ENCODE measurements at places on chromosomes 6 and 20. TPM values are rescaled to one million over a fixed set of nuclear protein-coding genes. Genes with fewer than 3 reads are reported as not detected.

DNA sequence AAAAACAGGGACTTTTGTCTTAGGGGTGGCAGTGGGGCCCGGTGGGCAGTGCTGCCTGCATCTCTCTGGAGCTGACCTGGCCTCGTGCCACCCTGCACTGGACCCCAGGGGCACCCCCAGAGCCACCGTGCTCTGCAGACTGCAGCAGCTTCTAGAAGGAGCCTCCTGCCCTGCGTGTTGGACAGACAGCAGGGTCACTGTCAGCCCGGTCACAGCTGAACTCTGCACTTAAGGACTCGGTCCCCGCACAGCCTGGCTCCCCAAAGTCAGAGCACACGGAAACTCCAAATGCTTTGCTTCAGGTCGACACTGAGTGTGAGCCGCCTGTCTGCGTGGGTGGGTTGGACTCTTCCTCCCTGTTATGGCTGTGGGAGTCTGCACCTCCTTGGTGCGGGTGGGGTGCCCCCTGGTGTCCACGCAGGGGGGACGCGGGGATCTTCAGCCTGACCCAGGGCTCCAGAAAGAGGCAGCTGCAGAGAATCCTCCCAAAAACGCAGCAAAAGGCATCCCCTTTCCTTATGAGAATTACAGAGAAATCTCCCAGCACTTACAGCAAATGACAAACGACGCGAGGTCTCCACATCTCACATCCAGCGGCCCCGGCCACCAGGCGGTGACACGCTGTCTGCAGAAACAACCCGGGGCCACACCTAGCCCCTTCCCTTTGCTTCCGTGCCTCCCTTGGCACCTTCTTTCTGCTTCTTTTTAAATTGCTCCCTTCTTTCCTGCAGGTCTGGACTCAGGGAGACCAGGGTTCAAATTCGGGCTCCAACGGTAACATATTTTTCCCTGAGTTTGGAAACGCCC lies 36.3 kb upstream of the DACT2 start:
- no peak for DNase-seq

DNA sequence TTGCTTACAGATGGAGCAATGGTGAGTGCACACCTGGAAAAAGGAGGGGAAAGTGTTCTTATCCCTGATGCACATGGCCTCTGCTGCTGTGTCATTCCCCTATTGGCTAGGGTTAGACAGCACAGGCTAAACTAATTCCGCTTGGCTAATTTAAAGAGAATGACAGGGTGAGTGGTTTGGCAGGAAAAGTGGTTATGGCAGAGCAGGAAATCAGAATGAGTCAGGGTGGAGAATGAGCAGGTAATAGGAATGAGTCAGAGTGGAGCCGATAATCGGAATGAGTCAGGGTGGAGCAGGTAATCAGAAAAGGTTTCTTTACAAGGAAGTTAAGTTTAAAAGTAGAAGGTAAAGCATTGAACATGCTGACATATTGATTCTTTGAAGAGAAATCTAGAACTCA lies 355.5 kb upstream of the HTR1E start:
- no peak for DNase-seq

DNA sequence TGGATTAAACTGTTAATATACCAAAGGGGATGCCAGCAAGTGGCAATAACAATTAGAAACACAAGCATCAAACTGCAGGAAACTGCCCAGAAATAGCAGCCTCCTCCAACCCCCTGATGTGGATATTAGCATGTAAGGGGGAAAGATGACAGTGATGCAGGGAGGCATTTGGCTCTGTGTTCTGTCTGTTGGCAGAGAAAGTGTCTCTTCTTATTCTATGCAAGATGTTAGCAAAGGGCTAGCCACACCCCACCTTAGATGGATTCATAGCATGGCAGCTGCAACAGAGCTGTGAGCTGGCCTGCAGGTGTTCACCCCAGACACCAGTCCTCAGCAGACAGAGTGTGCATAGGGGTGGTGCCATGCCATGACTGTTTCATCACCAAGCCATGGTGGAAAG lies 38.0 kb downstream of the SCP2D1 start:
- DNase-seq: no peak

DNA sequence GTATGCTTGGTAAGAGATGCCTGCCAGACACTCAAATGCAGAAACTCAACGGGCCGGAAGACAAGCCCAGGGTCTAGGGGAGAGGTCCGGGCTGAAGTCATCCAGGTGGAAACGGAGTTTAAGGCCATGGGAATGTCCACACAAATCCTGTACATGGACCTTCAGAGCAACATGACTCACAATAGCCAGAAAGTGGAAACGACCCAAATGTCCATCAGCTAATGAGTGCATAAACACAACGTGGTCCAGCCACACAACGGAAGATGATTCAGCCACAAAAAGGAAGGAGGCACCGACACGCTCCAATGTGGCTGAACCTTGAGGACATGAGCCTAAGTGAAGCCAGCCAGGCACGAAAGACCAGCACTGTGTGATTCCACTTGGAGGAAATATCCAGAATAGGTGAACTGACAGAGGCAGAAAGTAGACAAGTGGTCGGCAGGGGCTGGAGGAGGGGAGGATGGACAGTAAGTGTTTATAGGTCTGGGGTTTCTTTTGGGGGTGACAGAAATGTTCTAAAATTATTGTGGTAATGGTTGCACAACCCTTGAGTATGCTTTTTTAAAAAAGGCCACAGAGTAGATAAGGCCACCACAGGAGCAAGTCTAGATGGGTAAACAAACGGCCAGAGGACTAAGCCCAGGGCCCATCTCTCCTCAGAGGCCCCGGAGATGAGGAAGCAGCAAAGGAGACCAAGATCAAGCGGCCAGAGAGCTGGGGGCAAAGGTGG lies 105.6 kb downstream of the PREX1 start:
- DNase-seq: no peak

- peak; percentile 40 for DNase-seq
These were observed 96.2 kb downstream of the THBS2 start for GRCh38 chr6:169157197-169158148.

PAX1 gene
- total RNA-seq: not detected

OPRM1 gene
- not detected for total RNA-seq

DNA sequence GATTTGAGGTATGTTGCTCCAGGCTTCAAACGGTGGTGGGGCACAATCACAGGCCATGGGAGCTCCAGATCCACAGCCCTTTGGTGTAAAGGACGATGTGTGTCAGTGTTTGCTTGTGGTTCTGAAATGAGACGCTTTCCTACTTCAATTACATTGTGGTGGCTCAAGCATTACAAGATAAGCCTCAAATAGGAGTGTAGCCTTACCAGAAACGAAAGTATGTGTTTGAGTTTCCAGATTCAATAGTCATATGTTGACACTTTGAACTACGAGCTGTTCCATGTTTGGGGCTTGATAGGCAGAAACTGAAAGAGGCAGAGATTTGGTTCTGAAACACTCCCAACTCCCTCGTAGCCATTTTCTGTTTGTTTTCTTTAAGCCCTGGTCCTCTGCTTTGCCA lies 187.1 kb downstream of the MYLK4 start:
- no peak for DNase-seq

DNA sequence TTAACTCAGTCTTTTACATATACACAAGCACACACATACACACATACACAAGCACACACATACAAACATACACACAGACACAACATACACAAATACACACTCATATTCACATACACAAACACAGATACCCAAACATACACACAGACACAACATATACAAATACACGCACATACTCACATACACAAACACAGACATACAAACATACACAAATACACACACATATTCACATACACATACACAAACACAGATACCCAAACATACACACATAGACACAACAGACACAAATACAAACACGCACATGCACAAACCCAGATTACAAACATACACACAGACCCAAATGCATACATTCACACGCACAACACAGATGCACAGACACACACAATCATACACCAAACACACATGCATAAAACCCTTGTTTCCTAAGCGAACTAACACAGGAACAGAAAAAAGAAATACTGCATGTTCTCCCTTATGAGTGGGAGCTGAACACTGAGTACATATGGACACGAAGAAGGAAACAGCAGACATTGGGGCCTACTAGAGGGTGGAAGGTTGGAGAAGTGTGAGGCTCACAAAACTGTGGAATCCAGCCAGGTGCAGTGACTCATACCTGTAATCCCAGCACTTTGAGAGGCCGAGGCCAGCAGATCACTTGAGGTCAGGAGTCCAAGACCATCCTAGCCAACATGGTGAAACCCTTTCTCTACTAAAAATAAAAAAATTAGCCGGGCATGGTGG lies 34.2 kb downstream of the PIM1 start:
- DNase-seq: peak; percentile 52

DNA sequence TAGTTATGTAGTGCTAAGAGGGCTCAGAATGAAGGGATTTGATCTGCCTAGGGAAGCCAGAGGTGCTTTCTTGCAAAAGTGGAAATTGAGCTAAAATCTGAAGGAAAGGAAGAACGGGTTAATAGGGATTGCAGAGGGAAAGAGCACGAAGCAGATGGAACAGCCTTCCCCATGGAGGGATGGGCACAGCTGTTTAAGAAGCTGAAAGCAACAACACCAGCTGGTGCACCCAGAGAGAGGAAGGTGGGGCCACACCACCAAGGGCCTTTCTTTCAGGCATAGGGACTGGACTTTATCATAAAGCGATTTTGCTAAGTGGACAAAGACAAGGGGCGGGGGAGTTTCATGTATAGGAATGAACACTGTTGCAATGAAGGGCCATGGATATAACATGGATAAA lies 65.8 kb upstream of the SNRPB2 start:
- DNase-seq: no peak

GRCh38 chr20:50252701-50253100 lies 62.1 kb downstream of the CEBPB start:
- DNase-seq: no peak

- DNase-seq: no peak
These were observed 366.5 kb downstream of the QKI start for GRCh38 chr6:163780994-163781393.

CRYBG1 gene
- 3.3 TPM for total RNA-seq

IER3 gene
- 221 TPM for total RNA-seq

DNA sequence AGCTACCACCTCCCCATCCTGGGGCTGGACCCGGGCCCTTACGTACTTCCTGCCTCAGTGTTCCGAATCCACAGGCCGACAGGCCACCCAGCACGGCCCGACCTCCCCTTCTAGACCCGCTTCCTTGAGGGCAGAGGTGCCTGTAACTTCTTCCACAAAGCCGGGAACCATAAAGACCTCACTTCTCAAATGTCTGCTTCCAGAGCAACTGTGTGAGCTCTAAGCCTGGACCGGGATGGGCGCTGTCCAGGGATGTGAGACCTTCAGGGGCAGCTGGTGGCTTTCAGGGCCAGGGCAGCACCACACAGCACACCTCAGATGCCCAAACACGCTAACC lies 9.3 kb downstream of the SLC2A4RG start:
- DNase-seq: no peak

EPPIN gene
- not detected for total RNA-seq

GRCh38 chr20:21048841-21049273 lies 57.3 kb downstream of the LINC00237 start:
- DNase-seq: no peak

DNA sequence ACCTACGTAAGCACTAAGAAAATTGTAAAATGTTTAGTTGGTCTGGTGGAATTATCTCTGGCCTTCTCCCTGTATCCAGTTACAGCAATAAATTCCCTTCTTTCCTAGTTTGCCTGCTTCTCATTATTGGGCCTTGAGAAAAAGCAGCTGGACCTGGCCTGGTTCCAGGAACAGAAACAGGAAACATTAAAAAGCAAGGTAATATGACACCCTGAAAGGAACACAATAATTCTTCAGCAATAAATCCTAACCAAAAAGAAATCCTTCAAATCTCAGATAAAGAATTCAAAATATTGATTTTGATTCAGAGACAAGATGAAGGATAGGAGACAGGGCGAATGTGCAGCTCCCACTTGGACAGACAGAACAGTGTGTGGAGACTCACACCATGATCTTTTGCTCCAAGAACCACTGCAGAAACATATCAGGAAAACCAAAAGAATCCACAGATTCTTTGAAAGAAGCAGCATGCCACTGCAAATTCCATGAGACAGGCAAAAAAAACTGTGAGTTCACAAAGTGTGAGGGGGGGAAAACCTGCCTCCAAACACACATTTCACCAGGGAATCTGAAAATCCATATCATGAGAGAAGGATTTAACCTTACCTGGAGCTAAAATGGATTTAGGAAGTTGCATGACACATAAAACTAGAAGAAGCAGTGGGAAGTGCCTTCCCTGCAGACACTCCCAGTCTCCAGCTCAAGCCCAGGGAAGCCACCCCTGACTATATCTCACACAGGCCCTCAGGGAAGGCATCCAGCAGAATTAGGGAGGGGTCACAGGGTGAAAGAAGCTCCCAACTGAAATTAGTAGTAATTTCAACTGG lies 28.9 kb downstream of the TREM1 start:
- DNase-seq: peak; percentile 49

- no peak for DNase-seq
These were observed 144.5 kb downstream of the VEGFA start for GRCh38 chr6:43914272-43915147.

- DNase-seq: no peak
These were observed 37.9 kb downstream of the RBM38 start for GRCh38 chr20:57429159-57429496.

DNA sequence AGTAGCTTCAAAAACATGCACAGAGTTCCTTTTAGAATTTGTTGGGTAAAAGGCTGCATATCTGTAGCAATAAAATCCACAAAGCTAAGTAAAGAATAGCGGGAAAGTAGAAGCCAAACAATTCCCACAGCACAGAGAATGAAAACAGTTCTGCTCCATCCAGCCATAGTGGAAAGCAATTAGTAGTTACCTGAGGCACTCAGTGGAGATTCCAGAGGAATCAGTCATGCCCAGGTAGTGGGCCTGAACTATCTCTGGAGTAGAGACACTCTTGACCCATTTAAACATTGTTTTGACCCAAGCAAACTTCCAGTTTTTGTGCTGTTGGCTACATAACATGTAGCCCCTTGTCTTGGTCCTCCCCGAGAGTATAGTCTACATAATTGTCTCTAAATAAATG lies 559.5 kb upstream of the PTCHD4 start:
- no peak for DNase-seq

- DNase-seq: no peak
These were observed 207.5 kb downstream of the ASCC3 start for GRCh38 chr6:100673641-100674040.

DNA sequence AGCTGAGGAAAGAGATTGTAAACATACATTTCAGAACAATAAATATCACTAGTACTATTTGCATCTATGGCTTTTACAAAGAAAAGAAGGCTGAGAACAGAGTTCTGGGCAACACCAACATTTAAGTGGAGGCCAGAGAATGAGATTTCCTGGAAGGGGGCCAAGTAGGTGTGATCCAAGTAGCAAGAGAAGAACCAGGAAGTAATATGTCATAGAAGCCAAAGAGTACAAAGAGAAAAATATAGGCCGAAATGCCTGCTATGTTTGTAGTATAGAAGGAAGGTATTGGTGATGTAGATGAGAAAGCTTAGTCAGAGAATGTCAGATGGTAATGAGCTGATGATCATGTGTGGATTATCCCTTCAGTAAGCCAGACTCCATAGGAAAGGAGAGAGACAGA lies 94.5 kb downstream of the PERP start:
- DNase-seq: no peak

Data from ovary (tissue), 10 donors.